ENCODE measurements at places on chromosomes 3 and 15. TPM values are rescaled to one million over a fixed set of nuclear protein-coding genes. Genes with fewer than 3 reads are reported as not detected.

The KLHL40 gene
- total RNA-seq, result 0.71 TPM

The SIDT1 gene
- total RNA-seq, result 0.20 TPM

GRCh38 chr3:133171831-133172230 is 133.6 kb downstream of the TMEM108 start:
- H3K36me3 ChIP-seq, result no peaks in the 10 kb centered on the region
- no peaks in the 10 kb centered on the region for H3K4me1 ChIP-seq
- no peak for DNase-seq
- H3K27ac ChIP-seq, result no peak overlapping the region
- no peak overlapping the region for H3K4me3 ChIP-seq

DNA sequence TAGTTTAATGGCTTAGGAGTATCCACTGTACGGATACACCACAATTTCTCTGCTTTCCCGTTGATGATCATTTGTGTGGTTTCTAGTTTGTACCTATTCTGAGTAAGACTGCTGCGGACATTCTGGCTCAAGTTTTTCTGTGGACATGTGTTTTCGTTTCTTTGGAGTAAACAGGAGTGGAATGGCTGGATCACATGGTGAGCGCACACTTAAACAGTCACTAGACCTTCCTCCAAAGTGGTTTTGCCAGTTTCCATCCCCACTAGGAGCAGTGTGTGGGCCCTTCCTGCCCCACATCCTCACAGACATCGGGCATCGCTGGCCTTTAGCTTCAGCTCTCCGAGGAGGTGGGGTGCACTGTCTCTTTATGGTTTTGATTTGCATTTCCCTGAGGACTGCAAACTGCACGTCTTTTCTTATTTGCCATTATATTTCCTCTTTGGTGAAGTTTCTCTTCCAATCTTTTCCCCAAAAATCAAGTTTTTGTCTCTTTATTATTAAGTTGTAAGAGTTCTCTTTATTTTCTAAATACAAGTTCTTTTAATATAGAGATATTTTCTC is 94.1 kb downstream of the VGLL4 start:
- H3K27ac ChIP-seq, result no peak overlapping the region
- H3K36me3 ChIP-seq, result peaks cover 9% of the 10 kb centered on the region
- no peak overlapping the region for H3K4me3 ChIP-seq
- H3K27me3 ChIP-seq, result no peaks in the 10 kb centered on the region
- H3K4me1 ChIP-seq, result peaks cover 25% of the 10 kb centered on the region

DNA sequence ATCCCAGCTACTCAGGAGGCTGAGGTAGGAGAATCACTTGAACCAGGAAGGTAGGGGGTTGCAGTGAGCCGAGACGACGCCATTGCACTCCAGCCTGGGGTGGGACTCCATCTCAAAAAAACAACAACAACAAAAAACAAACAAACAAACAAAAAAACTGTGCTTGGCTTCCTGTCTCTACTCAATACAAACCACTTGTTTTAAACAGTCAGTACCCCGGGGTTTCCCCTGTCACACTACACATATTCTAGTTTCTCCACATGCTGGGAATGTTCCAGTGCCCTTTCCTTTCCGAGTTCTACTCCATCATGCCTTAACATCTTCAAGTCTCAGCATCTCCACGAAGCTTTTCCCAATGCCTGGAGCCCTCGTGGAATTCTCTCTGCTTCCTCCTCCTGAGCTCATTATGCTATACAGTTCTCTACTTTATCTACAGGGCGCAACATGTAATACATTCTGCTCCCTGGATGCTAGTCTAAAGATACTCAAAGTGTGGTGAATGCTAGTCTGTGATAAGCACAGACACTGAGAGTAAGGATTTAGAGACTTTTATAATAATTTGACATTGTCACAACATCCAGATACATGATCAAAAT is 7.8 kb downstream of the EMC3 start:
- H3K4me1 ChIP-seq, result no peaks in the 10 kb centered on the region
- DNase-seq, result no peak
- H3K4me3 ChIP-seq, result no peak overlapping the region
- H3K36me3 ChIP-seq, result peaks cover 15% of the 10 kb centered on the region
- no peaks in the 10 kb centered on the region for H3K27me3 ChIP-seq
- H3K27ac ChIP-seq, result no peak overlapping the region

- H3K4me3 ChIP-seq, result no peak overlapping the region
- H3K27me3 ChIP-seq, result no peaks in the 10 kb centered on the region
- peaks cover 1% of the 10 kb centered on the region for H3K4me1 ChIP-seq
- no peaks in the 10 kb centered on the region for H3K36me3 ChIP-seq
Observed at GRCh38 chr15:72173401-72173800, 24.2 kb downstream of the GRAMD2A start.

- no peak overlapping the region for H3K4me3 ChIP-seq
- H3K27me3 ChIP-seq, result no peaks in the 10 kb centered on the region
- DNase-seq, result no peak
- H3K36me3 ChIP-seq, result no peaks in the 10 kb centered on the region
Observed at GRCh38 chr3:172530101-172530561, 6.9 kb upstream of the TNFSF10 start.
